ENCODE measurements at places on chromosomes 1 and 21. TPM values are rescaled to one million over a fixed set of nuclear protein-coding genes. Genes with fewer than 3 reads are reported as not detected.

DNA sequence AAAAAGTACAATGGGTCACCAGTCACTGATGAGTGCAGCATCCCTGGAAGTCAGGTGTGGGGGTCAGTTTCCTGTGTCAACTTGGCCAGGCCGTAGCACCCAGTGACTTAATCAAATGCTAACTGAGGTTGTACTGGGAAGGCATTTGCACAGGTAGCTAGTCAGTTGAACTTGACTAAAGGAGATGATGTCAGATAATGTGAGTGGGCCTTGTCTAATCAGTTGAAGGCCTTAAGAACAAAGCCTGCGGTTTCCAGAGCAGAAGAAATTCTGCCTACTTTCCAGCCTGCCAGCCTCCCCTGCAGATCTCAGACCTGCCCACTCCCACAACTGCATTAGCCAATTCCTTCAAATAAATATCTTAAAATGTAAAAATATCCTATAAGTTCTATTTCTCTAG lies 57.1 kb downstream of the ERG start:
- DNase-seq, result no peak

- no peak for DNase-seq
Observed at GRCh38 chr1:67517046-67517445, 86.8 kb upstream of the SERBP1 start.

Gene ESPN
- total RNA-seq, result 2.2 TPM

DNA sequence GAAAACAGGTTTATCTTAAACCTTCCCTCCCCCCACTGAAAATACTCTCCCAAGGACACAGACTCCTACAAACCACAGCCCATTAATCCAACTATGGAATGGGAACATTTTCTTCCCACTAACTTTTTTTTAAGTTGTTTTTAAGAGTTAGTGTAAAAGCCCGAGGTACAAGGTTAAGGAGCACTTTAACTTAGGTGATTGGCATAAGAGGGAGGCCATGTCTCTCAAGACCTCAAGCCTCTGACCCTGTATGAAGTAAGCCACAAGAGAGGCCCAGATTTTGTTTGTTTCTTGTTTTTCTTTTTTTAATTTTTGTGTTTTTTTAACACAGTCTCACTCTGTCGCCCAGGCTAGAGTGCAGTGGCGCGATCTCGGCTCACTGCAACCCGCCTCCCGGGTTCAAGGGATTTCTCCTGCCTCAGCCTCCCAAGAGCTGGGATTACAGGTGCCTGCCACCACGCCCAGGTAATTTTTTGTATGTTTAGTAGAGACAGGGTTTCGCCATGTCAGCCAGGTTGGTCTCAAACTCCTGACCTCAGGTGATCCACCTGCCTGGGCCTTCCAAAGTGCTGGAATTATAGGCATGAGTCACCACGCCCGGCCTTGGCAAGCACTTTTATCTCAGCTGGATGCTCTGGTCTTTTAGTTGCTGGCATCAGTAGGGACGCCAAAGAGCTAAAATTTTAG lies 14.4 kb downstream of the ARMH1 start:
- DNase-seq, result no peak

DNA sequence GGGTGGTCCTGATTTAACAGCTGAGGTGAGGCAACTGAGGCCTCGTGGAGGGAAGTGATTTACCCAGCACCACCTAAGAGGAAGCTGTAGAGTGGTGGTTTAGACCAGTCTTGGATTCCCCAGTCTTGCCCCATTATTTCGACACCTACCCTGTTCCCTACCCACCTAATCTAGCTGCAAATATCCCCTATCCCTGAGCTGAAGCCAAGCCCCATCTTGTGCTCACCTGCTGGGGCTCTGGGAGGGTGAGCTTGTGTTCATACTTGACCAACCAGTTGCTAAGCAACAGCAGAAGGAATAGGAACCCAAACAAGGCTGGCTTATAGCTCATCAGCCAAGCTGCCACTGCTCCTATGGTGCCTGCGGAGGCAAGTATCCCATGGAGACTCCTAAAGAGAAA lies 2.0 kb downstream of the TEX46 start:
- DNase-seq, result no peak

DNA sequence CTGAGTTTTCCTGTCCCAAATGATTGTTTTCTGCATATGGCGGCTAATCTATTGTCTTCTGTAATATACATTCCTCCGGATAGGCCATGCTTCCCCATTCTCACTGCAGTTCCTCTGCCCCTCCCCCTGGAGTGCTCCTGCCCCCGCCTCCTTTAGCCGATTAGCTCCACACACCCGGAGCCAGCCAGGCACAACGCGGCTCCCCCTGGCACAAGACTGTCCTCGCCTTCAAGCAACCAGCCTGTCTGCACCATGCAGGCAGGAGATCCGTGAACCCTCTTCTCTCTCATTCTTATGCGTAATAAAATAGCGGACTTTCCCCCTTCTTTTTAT lies 18.0 kb downstream of the SERTAD4 start:
- peak; percentile 39 for DNase-seq

DNA sequence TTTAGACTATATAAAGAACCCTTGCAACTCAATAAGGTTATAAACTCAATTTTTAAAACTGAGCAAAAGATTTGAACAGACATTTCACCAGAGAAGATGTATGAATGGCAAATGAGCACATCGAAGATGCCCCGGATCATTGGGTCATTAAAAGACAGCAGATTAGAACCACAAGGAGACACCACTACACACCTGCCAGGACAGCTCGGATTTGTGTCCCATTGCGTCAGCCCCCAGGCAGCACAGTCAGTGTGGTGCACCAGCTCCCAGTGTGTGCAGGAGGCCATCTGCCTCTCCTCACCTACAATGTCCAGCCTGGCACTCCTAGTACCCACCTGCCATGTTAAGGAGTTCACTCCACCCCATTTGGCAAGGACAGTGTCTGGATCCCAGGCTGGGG lies 61.1 kb upstream of the LRP8 start:
- no peak for DNase-seq

DNA sequence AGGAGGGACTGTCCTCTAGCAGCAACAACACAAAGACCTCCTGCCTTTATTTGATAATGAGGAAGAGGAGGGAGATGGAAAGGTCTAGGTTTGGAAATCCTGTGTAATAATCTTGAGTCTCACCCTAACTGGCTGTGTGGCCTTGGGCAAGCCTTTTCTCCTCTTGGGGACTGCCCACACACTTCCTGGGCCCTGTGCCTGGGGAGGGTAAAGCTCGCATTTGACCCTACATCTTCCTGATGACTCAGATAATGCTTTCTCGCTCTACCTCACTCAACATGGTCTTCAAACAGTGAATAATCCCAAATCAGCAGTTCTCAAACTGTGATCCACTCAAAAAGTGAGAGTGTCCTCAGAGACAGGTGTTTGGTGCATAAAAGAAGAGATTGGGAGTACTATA lies 81.2 kb downstream of the VWA5B1 start:
- peak; percentile 31 for DNase-seq

Gene SNX7
- total RNA-seq, result 22.8 TPM

DNA sequence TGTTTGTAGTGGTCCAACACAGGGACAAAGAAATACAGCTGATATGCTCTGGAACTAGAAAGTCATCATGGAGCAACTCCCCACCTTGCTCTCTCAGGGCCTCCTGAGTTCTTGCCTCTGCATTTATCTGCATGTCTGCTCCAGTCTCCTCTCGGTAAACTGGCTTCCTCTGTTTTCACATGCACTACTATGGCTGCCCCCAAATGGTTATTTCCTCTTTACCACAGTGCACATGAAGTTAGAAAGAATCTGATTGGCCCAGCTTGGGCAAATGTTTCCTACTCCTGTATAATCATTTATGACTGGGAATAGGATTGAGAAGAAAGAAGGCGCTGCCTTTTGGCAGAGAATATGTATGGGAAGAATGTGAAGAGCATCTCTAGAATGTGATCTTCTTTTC lies 16.5 kb upstream of the PSMB2 start:
- no peak for DNase-seq
